Epithelial cell of esophagus (primary cell): ENCODE measurements at places on chromosomes 12 and 14.

DNA sequence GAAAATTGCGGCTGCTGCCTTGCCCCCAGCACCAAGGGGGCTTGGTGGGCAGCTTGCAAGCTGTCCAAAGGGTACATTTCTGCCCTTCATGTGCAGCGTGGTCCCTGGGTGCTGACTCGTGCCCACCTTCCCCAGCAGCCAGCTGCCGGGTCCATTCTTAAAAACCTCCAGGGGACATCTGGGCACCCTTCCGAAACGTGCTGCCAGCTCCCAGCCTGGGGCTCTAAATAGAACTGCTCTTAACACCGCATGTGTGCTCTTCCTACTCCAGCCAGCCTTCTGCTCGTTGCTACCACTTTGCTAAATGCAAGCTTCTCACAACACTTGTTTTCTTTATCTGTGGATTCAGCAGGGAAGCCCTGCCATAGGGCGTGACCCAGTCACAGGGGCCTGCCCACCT, 66.0 kb downstream of the RIMBP2 start:
- no peak for DNase-seq

DNA sequence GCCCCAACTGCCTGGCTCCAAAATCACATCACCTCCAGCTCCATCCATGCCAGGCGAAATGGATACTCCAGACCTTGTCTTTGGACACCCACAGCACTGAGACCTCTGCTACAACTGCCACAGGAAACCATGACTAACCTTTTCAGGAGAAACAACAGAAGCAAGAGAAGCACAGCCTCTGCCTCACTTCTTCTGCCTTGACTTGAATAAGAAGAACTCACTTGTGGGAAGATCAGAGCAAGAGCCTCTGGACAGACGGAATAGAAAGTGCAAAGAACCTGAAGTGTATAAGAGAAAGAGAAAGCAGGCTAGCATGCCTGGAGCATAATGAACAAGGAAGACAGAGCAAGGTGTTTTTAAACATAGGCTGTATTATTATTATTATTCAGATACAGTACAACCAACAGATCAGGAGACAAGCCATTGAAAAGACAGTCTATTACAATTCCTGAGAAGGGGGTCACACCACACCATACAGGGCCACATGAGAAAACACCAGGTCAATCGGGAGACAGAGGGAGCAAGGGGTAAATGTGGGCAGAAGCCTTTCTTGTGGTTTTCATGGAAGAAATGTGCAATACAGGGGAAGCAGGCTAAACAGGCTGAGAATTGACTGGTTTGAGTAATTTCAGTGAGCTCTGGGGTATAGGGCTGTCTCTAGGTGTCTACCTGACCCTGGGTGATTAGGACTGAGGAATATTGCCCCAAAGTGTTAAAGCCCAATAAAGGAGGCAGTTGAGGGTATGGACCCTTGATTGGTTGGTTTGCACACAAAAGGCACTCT, 7.4 kb upstream of the OR10P1 start:
- no peak for DNase-seq

DNA sequence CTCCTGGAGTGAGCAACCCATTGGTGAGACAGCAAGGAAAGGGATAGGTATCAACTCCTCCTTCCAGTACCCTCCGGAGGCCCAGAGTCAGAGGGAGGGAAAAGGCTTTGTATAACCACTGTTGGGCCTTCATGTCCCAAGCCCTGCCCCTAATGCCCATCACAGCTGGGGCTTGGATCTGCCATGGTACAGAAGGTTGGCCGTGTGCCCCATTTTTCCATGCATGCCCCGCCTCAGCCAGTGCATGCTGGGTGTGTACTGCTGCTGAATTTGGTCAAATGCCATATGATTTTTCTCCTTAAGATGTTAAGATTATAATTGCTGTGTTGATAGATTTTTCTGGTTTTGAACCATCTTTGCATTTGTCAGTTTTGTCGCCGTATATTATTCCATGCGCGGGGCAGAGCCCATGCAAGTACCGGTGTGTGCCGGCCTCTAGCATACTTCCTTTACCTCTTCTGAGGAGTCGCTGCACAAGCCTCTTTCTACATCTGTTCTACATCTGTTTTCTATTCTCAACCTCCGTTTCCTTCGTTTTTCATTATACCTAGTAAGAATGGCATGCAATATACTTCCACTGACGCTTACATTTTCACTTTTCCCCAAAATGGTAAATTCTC, 26.6 kb downstream of the PPP2R5C start:
- no peak for DNase-seq

DNA sequence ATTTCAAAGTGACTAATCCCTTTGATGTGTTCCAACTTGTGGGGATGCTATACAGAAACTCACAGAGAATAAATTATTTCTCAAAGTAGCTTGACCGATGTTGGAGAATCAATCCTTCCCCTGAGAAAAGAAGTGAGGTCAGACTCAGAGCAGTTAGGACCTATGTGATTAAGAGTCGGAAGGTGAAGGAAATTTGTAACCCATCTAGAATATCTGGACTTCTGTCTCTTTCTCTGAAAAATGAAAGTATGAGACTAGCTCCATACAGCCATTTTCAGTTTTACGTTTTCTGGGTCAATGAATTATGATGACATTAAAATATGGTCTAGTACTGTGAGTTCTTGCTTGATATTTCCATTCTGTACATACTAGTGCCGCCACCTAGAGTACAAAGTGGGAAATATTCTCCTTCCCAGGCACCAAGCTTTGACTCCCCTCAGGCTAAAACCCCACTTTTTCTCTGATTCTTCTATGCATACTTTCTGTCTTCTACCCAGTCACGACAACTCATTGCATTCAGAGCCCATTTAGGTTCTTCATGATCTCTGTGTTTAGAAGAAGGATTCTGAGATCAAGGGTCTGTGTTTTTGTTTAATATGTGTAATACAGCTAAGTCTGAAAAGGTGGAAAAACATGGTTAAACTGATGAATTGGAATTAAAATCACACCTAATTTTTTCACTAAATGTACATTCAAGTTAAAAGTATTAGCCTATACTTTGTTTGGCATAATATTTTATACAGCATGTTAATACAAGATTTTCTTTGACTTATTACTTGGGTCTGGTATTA, 6.9 kb upstream of the NTS start:
- peak; percentile 71 for DNase-seq

- no peak for DNase-seq
These were observed 131.4 kb upstream of the CNTN1 start for GRCh38 chr12:40560848-40561247.

GRCh38 chr12:80679346-80680131, 27.9 kb upstream of the MYF6 start:
- no peak for DNase-seq

GRCh38 chr12:19288603-19289244, 150.6 kb upstream of the AEBP2 start:
- DNase-seq = peak; percentile 50

DNA sequence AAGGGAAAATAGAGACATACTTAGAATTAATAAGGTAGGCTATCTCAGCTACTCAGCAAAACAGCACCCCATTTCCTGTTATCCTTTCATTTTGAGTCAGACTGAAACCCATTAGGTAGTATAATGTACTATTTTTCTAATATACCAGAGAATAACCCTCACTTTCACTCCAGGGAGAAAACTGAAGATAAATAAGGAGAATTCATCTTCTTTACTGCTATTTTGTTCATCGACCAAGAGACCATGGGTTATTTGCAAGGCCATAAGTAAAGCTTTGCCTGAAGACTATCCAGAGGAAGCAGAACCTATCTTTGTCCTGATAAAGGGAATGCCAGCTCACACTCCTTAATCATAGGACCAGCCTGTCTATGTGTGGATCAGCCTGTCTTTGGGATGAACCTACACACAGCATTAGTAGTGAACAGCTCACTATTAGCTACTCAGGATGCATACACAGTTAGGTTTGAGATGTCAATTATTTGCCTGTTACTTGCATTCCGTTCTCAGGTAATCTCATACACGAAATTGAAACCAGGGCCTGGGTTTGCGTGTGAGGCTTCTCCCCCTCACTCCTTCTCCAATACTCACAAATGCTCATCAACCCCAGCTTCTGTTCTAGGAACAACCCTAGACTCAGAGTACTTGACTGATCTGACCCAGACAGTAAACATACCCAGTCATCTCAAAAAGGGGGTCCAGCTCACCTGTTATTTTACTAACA, 124.4 kb downstream of the DAD1 start:
- DNase-seq = no peak

DNA sequence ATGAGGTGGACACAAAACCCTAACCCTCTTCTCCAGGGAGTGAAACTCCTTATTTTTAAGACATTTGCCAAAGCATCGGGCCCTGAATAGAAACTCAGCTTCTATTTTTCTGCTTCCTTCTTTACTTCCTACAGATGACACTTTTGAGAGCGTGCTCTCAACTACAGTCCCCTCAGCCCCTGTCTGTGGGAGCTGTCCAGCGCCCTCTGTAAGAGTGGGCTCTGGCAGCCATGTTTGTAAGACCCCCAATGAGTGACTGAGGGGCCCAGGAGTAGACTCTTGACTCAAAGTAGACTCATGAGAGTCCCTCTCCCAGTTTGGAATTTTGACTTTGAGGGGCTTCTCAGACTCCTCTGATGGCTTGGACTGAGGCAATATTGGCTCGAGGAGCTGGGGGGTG, 25.5 kb upstream of the BATF start:
- no peak for DNase-seq

DNA sequence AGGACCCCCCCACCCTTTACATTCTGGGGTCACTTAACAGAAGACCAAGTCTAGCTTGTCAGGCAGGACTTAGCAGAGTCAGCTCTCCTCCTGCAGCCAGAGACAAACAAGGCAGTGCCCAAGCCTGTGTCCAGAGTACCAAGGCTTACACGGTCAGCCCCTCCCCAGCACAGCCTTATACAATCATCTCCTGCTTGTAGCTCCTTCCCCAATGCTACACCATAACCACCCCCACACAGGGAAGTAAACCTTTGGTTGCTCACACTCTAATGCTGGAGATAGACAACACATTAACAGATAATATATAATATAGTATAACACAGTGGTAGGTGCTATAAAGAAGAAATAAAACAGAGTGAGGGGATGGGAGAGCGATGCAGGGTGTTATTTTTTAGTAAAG, 175.4 kb upstream of the PWP1 start:
- DNase-seq = no peak

- DNase-seq = peak; percentile 8
These were observed 231.7 kb downstream of the NRXN3 start for GRCh38 chr14:78401866-78402265.

DNA sequence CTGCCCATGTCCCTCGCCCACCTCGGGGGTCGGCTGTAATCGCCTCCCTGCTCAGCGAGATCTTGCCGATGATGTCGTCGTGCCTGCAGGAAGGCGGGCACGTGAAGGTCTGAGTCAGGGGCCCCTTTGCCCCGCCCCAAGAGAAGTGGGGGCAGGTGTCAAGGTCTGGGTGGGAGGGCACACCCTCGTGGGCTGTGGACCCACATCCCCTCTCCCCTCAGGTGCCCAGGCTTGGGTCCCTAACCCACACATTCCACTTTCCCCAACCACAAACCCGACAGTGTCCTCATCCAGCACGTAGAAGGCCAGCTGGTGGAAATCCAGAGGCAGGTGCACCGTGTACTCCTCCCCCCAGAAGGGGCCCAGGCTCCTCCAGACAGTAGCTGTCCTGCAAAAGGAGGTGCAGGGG, 7.8 kb downstream of the RASAL1 start:
- DNase-seq = no peak

DNA sequence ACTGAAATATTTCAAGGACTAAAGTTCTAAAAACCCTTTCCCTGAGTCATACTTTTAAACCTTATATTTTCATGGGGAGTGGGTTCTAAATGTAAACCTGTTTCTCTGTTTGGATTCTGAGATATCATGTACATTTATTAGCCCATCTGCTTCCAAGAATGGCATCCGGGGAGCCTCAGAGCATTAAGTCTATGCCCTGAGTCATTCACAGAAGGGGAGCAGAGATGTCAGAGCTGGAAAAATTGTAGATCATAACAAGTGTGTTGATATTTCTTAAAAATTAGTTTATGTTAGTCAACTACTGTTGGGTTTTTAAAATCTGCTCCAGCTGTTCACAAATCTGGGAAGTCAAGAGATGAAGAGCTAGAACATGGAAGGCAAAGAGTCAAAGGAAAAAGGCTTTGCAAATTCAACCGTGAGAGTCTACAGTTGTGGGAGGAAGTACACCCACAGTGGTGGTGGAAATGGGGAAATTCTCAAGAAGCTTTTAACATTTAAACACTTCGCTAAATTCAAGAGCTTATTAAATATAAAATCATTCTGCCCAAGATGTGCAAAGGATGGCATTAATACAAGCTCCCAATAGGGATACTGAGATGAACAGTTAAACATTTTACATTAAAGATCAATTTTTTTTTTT, 70.5 kb upstream of the FLRT2 start:
- no peak for DNase-seq

DNA sequence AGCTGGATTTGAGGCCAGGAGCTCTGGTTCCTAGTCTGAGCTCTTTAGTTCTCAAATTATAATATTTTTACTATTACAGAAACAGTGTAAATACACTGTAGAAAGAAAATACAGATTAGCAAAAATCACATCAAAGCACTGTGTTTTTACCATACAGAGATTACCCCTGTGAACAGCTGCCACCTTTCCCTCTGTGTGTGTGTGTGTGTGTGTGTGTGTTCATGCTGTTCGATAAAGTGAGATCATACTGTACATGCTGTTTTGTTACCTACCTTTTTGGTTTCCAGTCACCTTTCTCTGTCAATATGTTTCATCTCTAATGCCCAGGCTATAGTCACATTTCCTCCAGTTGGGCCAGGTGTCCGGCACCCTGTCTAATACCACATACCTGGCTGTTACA, 26.9 kb downstream of the MVK start:
- no peak for DNase-seq

DNA sequence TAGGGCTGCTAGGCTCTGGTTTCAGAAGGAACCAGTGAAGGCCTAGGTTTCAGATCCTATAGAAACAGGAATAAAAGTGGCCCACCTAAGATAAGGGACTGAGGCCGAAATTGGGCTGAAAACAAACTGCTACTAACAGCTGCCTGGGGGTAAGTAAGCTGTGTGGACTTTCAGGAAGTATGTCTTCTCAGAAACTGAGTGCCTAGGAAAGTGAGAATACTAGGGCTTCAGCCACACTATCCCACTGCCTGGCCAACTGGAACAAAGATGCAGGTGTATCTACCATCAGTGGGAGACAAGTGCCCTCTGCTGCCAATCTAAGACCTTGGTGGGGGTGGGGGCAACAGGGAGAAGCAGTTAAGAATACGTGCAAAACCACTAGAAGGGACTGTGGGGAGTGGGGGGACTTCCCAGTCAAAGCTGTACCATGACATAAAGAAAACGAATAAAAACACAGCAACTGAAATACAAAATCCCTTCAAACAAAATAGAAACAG, 82.5 kb downstream of the MED13L start:
- DNase-seq = no peak

GRCh38 chr12:30926243-30927221, at the start of gene TSPAN11:
Gene TSPAN11, plus strand, starts transcription at chr12:30926748. Its CDS starts 27,244 bp downstream, at chr12:30953992.
- peak; percentile 17 for DNase-seq

- DNase-seq = no peak
These were observed 244.2 kb downstream of the GPHN start for GRCh38 chr14:66752109-66752508.

DNA sequence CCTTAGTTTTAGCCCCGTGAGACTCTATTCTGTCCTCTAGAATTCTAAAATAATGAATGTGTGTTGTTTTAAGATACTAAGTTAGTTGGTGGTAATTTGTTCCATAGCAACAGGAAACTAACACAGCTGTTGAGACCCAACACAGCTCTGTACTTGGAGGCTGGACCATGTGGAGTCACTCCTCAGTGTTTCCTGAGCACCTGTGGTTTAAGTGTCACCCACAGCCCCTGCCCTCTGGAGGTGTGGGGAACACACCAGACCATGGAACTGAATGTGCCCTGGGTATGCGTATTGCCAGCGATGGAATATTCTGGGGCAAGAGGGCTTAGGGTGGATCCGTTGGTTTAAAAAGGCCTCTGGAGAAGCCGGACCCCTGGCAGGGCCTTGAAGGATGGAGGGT, 16.6 kb upstream of the GPR68 start:
- DNase-seq = no peak

- no peak for DNase-seq
These were observed 23.7 kb upstream of the UBC start for GRCh38 chr12:124938108-124938507.
